ENCODE measurements at places on chromosomes 2 and 18.
A peak's percentile ranks its signal among the peaks of the same experiment; 100 is the strongest.

- DNase-seq, result no peak
Observed at GRCh38 chr2:29281086-29281915, 166.1 kb downstream of the CLIP4 start.

DNA sequence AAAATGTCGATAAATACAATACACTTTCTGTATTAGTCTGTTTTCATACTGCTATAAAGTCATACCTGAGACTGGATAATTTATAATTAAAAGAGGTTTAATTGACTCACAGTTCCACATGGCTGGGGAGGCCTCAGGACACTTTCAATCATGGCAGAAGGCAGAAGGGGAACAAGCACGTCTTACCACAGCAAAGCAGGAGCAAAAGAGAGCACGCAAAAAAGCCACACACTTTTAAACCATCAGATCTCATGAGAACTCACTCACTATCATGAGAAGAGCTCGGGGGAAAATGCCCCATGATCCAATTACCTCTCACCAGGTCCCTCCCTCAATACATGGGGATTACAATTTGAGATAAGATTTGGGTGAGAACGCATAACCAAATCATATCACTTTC lies 256.7 kb downstream of the ANAPC1 start:
- no peak for DNase-seq

- no peak for DNase-seq
Observed at GRCh38 chr2:186199029-186199428, 287.0 kb upstream of the ZC3H15 start.

GRCh38 chr2:144374163-144374661 lies 145.7 kb downstream of the ZEB2 start:
- no peak for DNase-seq

DNA sequence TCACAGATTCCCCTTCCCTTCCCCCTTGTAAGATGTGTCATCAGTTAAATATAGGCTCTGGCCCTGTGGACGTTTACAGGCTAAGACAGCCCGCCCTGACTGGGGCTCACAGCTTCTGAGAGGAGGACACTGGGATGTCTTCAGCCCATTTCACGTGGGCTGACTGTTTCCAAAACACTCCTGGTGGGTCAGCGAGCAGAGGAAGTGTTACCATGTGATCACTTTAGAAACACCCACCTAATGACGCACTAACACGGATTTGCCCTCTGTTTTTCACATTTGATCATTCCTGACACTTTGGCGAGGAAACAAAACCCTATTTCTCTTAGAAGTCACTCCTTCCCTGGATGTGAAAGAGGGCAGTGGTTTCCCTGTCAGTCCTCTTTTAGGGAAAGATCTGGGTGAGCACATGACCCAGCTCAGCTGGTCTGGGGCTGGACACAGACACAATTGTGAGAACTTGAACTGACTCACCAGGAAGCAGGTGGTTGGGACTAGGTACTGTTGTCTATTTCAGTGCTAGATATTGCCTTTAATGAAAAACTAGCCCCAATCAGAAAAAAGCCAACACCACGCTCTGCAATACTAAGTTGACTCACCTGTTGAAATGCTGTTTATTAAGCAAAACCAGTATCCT lies 38.8 kb downstream of the BMP10 start:
- DNase-seq, result peak; percentile 38

GRCh38 chr2:187774551-187775071 lies 220.4 kb upstream of the TFPI start:
- DNase-seq, result no peak

- DNase-seq, result no peak
Observed at GRCh38 chr2:37875403-37875906, 49.6 kb upstream of the RMDN2 start.

GRCh38 chr2:100754951-100755350 lies 65.0 kb upstream of the NPAS2 start:
- no peak for DNase-seq

DNA sequence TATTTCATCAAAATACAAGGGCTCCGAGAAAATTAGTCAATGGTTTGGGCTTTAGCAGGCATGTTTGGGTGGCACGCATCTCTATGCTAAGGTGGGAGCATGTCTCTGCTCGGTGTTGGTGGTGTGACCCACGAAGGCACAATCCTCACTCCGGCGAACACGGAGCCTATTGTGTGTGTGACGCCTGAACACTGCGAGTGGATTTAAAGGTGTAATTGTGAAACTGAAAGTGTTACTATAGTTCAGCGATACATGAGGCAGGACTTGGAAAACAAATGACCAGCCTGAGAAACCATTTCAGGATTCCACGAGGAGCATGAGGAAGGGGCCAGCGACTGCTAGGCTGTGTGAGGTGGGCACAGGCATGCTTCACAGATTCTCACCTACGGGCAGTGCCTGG lies 41.7 kb upstream of the LDLRAD4 start:
- no peak for DNase-seq

DNA sequence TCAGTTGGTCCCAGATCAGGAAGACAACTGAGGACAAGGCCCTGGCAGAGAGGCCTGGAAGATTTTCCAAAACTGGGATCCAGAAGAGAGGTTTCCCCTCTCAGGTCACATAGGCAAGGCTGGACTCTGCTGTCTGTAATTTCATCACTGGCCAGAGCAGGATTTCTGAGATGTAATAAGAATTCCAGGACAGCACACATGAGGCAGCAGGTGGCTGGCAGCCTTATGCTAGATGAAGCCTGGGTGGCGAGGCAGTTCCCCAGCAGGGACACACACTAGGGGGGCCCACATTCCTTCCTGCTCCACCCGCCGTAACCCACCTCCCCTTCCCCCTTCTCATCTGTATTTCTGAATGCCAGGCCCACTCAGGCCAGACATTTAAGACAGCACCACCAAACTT lies 98.6 kb downstream of the HNRNPLL start:
- no peak for DNase-seq

DNA sequence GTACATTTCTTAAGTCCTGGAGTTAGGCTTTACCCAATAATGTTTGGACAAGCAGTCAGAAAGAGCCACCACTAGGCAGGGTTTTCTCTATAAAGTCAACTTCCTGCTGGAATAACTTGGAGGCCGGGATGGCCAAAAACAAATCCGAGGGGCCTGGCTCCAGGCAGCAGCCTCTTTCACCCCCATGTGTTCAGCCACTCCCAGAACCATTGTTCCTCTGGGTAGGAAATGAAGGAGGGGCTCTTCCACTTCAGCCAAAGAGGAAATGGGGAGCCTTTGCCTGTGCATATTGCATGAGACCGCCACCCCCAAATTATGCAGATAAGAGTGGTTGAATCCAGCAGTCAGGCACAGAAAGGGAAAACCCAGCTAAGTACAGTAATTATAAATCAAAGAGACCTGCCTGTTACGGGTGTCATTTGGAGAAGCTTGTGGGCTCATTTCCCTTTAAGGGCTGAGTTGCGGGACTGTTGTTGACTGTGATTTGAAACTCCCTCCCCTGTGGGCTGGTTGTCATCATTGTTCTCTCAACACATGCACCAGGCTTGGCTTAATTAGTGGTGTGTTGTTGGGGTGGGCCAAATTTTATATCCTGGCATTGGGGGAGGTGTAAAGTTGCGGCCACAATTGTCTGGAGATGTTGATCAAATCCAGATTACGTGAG lies 212.8 kb upstream of the SOX11 start:
- DNase-seq, result no peak

GRCh38 chr18:9913151-9913525 lies 678 bp upstream of the VAPA start:
- no peak for DNase-seq

GRCh38 chr2:236180076-236180816 lies 12.1 kb upstream of the GBX2 start:
- no peak for DNase-seq

DNA sequence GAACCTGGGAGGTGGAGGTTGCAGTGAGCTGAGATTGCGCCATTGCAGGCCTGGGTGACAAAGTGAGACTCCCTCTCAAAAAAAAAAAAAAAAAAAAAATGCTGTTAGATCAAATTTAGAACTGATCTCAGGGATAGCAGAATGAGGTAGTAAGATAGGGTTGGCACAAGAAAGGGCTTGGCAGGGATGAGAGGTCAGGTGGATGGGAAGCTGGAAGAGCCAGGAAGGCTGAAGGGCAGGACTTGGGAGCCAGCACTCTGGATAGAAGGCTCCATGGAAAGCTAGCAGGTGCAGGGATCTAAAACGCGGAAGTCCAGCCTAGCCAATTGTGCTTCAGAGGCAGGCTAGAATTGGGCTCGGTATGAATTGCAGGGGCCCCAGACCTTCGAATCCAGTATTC lies 250.9 kb upstream of the SP5 start:
- no peak for DNase-seq

DNA sequence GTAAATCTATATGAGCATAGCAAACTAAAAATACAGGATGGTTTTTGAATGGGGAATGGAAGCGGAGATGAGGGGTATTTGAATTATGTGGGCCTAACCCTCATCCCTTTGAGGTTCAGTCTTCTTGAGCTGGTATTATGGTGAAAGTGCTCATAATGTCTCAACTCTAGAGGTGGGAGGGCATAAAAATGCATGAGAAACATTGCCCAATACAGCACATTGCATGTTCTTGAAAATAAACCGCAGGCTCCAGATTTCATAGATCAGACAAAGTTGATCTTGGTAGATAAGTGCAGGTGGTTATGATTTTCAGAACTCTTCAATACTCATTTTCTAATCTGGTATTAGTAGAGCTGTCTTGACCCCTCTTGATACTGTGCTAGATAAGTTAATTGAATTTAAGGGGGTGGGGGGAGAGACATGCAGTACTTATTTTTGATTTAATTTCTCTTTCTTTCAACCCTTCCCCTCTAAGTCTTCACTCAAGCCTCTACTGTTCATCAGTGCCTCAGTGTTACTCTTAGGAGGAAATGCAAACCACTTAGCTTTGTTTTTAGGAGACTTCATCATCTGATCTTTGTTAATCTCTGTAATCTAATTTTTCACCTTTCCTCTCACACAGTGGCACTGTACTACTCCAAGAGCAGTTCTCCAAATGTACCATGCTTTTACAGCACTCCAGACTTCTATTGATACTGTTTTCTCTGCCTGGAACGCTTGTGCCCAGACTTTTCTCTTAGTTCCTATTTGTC lies 22.2 kb downstream of the XRCC5 start:
- no peak for DNase-seq

- no peak for DNase-seq
Observed at GRCh38 chr18:10860928-10861327, 288.4 kb downstream of the PIEZO2 start.

- peak; percentile 61 for DNase-seq
Observed at GRCh38 chr2:229715895-229716507, 1.6 kb upstream of the DNER start.

DNA sequence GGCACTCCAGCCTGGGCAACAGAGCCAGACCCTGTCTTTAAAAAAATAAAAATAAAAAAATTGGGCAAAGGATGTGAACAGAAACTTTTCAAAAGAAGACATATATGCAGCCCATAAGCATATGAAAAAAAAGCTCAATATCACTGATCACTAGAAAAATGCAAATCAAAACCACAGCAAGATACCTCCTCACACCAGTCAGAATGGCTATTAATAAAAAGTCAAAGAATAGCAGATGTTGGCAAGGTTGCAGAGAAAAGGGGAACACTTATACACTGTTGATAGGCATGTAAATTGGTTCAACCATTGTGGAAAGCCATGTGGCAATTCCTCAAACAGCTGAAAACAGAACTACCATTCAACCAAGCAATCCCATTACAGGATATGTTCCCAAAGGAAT lies 204.1 kb upstream of the SRD5A2 start:
- DNase-seq, result no peak

DNA sequence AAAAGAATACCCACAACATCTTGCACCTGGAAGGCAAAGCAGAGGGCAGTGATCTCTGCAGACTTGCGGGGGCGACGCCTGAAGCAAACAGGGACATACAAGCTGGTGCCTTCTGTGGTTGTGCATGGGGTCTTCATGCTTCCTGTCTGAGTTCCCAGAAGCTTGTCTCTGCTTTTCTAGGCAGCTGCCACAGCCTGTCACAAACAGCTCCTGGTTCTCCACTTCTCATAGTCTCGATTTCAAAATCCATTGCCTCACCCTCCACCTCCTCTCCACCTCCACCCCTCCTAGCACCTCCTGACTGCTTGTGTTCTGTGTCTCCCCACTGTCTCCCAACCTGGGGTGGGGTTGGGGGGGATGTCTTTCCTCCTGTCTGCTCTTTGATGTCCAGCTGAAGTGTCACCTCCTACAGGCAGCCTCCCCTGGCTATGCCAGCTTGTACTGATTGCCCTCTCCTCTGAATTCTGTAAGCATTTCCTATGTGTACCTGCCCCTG lies 1.7 kb upstream of the PROC start:
- DNase-seq, result no peak

- DNase-seq, result no peak
Observed at GRCh38 chr2:6647046-6647445, 218.7 kb downstream of the CMPK2 start.

- peak; percentile 63 for DNase-seq
Observed at GRCh38 chr2:126657636-126658318, 1.8 kb downstream of the GYPC start.

DNA sequence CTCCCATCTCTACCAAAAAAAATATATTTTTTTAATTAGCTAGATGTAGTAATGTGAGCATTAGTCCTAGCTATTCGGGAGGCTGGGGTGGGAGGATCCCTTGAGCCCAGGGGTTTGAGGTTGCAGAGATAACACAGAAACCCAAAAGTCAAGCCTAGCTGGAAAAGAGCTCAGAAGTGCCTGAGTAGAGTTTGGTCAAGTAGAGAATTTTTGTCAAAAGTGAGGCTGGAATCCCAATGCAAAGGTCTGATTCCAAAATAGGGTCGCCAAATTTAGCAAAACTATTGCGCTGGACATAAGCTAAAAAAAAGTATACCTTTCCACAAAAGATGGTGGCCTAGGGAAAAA lies 15.5 kb upstream of the MSH6 start:
- DNase-seq, result no peak

GRCh38 chr2:138779406-138779780 lies 797 bp downstream of the NXPH2 start:
- DNase-seq, result no peak

DNA sequence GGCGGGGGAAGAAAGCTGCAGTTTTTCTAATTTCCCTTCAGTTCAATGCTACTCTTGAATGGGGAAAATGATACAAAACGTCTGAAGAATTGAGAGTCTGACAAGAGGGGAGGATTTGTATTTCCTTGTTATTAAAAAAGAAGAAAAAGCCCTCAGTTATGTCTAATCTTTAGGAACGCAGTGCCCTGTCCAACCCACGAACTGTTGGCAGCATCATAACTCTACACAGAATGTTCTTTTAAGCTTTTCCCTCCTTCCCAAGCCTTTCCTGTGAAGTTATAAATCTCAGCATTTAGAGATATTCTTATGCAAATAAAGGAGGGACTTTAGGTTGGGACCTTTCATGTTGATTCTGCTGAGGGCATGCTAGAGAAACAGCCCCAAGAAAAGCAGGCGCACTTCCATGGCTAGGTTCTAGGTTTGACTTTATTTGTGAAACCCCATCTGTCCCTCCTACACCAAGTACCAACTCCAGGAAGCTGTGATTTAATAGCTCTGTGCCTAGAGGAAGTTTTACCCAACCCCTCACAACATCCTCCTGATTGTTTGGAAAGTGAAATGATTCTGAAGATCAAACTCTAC lies 288.6 kb downstream of the SETBP1 start:
- DNase-seq, result no peak

All from H1 (cell line).